AG04449 (cell line): ENCODE measurements at places on chromosomes 3 and 15.

DNA sequence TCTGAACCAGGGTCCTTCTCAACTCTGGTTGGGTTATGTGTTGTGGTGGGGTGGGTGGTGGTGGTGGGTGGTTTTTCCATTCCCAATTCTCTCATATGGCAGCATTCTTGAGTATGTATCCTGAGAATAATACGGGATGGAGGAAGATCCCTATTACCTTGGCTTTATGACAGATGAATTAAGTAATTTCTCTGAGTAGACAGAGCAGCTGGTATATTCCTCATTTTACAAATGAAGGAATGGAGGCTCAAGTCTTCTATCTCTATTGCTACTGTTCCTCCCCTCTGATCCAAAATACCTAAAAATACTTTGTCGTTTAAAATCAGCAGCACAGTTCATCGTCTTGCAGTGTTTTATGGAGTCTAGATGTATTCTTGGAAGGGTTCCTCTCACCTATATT is 10.4 kb downstream of the GYG1 start:
- no peak for DNase-seq

DNA sequence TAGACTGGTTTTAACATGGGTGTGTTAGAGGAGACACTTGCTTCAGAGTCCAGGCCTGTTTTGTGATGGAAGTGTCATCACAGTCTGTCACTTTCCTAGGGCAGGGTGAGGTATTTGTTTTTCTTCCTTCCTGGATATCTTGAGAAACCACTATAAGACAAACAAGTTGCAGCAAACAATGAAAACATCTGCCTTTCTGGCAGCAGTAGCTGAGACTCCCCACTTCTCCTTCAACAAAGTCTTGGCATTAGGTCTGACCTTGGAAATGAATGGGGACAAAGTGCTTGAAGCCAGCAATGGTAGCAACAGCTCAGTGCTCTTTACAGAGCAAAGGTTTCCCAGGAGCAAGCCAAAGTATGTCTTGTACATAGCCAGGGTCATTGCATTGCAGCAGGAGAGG is 64.6 kb downstream of the CD200 start:
- DNase-seq, result no peak

- no peak for DNase-seq
Observed at GRCh38 chr3:178386401-178386800, 149.8 kb upstream of the KCNMB2 start.

GRCh38 chr3:128112357-128112968 is 11.1 kb downstream of the RUVBL1 start:
- DNase-seq, result peak; percentile 58

GRCh38 chr3:36058404-36059030 is 321.8 kb upstream of the STAC start:
- DNase-seq, result no peak

- no peak for DNase-seq
Observed at GRCh38 chr3:20320489-20320888, 134.5 kb upstream of the SGO1 start.

DNA sequence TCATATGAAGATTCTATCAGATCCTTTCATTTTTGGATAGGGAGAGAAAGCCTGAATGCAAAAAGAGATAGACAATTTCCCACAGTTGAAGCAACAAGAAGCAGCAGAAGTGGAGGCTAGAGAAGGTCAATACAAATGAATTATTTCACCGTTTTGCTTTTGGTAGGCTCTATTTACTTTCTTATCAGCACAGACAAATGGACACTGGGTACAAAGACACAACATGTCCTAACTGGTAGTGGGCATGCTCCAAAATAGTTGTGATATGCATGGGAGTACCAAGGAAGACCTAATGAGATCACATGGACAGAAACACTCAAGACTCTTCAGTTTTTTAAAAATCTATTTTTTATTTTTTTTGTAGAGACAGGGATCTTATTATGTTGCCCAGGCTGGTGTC is 99.4 kb downstream of the XRN1 start:
- DNase-seq, result no peak

DNA sequence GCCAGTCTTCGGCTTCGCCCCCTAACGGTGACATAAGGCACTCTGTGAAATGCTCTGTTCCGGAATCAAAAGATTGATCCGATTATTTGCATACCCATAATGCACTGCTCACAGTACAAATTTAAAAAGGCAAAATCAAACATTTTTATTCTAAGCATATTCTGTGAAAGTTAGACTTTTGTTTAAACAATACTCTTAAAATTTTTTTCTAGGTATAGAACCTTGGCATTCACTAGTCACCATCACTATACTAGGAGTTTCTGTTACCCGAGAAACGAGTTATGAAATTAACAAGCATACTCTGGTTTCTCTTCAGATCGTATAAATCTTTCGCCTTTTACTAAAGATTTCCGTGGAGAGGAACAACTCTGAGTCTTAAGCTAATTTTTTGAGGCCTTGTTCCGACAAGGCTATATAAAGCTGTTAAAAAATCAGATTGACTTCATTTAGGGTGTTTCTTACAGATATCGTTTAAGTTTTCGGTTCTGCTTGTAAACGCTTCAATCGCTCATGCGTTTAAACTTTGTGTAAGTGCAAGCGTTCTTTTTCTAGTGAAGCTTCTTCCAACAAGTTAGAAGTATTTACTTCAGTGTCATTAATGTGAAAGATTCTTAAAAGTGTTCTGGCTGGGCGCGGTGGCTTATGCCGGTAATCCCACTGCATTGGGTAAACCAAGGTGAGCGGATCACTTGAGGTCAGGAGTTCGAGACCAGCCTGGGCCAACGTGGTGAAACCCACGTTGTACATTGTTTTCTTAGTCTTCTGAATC is at the start of gene RNU5B-1:
Gene RNU5B-1, plus strand, starts transcription at position 297 of the 769 bp plus-strand sequence.
- DNase-seq, result peak; percentile 96

GRCh38 chr15:88657326-88658069 is 18.7 kb downstream of the ISG20 start:
- no peak for DNase-seq

- DNase-seq, result no peak
Observed at GRCh38 chr3:9301091-9301490, 51.6 kb upstream of the SRGAP3 start.

GRCh38 chr3:120420928-120421551 is 29.8 kb downstream of the FSTL1 start:
- no peak for DNase-seq

DNA sequence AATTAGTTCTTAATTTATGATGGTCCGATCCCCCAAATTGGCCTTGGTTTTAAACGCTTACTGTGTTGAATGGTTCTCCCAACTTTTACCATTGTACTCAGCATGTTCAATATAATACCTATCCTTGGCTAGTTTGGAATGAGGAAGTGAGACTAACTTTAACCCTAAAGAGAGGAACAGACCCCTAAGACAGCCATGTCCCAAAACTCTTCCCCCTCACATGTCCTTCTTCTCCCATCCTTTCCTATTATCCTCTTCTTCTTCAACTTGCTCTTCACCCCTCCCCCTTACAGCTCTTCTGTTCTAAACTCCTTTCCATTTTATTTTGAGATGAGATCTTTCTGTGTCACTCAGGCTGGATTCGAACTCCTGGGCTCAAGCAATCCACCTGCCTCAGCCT is 116.5 kb downstream of the RBMS3 start:
- DNase-seq, result no peak

- DNase-seq, result no peak
Observed at GRCh38 chr3:192863091-192863420, 54.6 kb downstream of the MB21D2 start.

GRCh38 chr3:16741890-16742289 is 136.7 kb upstream of the DAZL start:
- DNase-seq, result no peak

DNA sequence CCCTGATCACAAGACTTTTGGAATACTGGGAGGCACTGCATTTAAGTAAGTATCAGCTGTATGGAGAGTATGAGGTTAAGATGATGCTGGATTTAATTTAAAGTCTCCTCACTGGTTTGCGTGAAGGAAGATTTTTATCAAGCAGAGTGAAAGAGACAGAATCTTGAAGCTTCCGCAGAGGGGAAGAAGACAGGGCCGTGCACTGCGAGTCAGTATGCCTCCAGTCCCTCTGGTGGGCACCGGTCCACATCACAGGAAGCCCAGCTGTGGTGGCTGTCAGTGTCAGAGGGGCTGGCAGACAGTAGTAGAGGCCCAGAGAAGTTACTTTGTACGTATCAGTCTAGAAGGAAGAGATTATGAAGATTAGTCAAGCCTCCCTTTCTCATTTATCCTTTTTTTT is 379.0 kb upstream of the TPRG1 start:
- no peak for DNase-seq

- no peak for DNase-seq
Observed at GRCh38 chr3:140146668-140147067, 211.7 kb downstream of the CLSTN2 start.

- no peak for DNase-seq
Observed at GRCh38 chr3:197807969-197808587, 17.0 kb downstream of the LRCH3 start.

- DNase-seq, result no peak
Observed at GRCh38 chr3:44223299-44223698, 18.4 kb upstream of the TOPAZ1 start.

- no peak for DNase-seq
Observed at GRCh38 chr3:193789455-193789854, 196.4 kb downstream of the OPA1 start.

DNA sequence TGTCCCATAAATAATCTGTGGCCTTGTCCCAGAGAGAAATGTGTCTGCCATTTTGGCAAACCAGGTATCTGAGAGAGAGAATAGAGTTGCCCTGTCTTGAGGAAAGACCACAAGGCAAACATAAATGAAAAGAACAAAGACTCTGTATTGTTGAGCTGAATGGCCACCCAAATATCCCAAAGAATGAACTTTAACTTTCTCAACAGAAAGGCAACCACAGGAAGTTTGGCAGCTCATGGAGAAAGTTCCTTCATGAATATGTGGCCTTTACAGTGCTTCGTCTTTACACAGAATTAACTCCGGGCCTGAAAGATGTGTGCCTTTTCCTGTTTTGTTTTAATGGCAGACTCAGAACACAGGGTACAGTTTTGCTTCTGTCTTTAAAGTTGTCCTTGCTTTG is 41.4 kb upstream of the THBS1 start:
- no peak for DNase-seq

GRCh38 chr3:143830786-143831185 is 17.5 kb downstream of the SLC9A9 start:
- DNase-seq, result no peak

- DNase-seq, result no peak
Observed at GRCh38 chr15:33907326-33907725, 61.0 kb upstream of the CHRM5 start.

GRCh38 chr3:151165226-151165625 is 37.8 kb downstream of the GPR171 start:
- no peak for DNase-seq

DNA sequence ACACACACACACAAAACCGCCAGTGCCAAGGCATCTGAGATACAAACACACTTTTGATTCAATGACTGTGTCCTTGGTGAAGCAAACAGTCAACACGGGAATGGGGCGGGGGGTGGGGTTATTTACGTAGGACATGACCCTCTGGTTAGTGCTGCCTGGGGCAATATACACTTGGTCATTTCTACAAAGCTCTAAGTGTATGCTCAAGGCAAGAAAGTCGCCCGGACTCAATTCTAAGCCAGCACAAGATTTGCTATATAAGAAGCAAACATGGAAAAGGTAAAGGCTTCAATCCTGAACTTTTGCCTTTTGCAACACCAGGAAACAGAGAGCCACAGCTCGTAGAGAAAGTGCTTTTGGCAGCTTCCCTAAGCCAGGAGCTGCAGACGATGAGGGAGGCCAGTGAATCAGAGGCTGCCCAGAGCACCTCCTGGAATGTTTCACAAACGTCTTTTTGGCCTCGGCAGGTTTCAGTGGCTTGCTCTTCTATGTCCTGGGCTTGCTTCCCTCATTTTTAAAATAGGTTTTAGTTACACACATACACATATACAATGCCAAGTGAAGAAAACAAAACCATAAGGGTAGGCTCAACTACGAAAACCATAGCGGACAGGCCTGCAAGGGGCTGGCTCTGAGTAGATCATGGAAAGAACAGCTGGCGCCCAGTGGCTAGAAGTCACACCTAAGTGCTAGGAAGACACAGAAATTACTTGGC is 73.6 kb downstream of the TM4SF4 start:
- DNase-seq, result peak; percentile 46

- no peak for DNase-seq
Observed at GRCh38 chr3:114718898-114719210, 425.0 kb downstream of the TIGIT start.

DNA sequence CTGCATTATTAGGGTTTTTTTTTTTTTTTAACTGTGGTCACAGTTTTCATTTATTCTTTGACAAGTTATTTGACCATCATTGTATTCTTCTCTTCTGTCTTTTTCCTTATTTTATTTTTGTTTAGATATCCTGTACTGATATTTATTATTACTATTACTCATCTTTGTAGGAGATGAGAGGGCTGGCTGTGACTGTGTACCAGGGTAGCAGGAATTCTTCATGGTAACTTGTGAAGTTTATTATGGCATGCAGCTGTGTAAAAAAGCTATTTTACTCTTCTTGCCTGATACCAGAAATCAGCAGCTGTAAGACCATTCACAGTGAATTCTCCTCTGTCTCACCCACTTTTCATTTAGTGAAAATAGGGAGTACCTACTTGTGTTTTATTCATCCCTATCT is 44.5 kb downstream of the ATP6V1A start:
- no peak for DNase-seq

DNA sequence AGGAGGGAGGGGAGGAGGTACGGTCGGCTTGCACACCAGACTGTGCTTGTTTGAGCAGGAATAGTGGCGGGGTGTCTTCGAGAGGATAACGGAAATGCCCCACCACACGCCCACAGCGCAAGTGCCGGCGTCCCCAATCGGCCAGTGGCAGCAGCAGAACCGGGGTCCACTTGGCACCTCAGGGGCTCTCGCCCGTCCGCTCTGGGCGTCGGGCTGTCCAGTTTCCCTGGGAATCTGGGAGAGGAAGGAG is 53.7 kb downstream of the CCDC54 start:
- DNase-seq, result no peak
